ENCODE measurements at places on chromosomes 3 and 15.

DNA sequence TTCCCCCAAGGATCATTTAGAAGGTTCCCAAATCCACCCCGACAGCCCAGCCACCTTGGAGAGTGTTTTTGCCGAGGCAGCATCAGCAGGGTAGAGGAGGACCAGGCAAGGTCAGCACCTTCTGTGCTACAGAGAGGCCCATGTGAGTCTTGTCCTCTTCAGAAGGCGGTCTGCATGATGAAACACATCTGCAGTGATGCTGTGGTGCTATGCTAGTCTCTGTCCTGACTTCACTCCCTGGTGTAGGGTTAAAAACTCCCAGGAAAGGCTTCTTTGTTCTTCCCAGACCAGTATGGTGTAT, 87.9 kb downstream of the ITPR1 start:
- DNase-seq: no peak

- no peak for DNase-seq
Observed at GRCh38 chr15:58762285-58762684, 8.8 kb upstream of the MINDY2 start.

GRCh38 chr3:11260460-11260859, 11.7 kb upstream of the ATG7 start:
- no peak for DNase-seq

GRCh38 chr3:97764407-97765238, at the start of gene ARL6:
Gene ARL6, plus strand, starts transcription at chr3:97764758. Its CDS starts 3,350 bp downstream, at chr3:97768108.
- peak; percentile 84 for DNase-seq

DNA sequence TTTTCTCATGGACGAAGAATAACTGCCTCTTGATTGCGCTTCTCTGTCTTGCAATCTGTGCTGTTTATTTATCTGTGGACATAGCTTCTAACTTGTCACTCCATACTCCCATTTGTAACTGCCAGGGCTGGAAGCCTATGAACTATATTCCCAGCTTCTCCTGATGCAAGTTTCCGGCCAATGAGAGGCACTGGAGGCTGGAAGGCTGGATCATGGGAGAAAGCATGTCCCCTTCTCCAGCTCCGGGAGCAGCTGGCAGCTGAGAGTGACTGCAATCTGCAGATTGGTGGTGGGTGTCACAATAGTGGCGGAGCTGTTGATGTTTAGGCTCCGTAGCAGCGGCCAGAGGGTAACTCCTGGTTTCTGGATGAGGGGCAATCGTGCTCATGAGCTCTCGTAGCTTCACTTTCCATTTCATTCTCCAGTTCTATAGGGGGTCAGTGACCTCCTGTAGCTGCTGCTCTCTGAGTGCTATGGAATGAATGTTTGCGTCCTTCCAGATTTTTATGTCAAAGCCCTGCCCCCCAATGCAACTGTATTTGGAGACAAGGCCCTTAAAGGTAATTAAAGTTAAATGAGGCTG, 35.7 kb upstream of the PCSK6 start:
- no peak for DNase-seq

DNA sequence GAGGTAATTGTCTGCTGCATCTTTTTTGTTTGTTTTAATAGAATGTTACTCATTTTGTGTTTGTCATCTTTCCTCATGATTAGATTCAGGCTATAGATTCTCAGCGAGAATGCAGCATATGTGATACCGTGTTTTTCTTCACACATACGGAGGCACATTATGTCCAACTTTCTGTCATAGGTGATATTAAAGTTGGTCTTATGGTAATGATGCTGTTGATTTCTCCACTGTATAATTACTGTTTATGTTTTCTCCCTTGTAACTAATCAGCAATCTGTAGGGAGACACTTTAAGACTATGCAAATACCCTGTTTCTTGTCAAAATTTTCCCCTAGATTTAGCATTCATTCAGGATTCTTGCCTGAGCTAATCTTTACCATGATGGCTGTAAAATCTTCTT, 87.6 kb downstream of the CLDN1 start:
- DNase-seq: no peak

DNA sequence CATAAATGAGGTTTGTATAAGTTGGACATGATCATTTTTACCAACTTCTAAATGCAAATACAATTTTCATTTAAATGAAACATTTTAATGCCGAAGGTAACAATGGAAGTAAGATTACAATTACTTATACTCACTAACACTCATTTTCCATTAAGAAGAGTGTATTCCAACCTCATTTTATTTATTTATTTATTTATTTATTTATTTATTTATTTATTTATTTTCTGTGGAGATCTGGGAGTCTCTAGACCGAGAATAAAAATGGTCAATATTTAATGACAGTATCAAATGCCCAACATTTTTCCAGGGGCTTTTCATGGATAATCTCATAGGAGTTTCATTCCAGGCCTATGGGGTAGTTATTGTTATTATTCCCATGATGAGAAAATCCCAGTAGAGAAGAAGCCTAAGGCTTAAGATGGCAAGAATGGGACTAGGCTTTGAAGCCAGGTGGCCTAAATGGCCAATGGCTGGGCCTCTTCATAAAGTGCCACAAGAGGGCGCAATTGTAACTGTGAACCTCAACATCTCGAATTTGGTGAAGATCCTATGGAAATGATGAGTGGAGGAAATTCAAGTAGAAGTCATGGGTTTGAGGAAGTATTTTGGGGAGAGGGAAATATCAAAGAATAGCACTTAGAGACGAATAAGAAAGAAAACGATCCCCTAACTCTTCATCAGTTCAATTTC, 21.3 kb downstream of the VGLL3 start:
- no peak for DNase-seq

DNA sequence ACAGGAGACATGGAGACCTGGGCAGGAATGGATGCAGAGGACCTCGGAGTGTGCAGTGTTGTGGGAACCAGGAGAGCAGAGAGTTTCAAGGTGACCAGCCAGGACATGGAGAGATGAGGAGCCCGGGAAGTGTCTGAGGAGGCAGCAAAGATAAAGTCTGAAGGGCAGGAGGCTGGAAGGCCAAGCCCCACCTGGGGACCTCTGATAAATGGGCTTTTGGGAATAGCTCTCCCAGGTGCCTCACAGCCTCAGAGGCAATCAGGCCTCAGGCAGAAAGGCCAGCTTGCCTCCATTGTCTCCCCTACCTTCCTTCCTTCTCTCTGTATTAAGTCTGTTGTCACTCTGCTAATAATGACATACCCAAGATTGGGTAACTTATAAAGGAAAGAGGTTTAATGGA, 97.5 kb upstream of the TPM1 start:
- no peak for DNase-seq

DNA sequence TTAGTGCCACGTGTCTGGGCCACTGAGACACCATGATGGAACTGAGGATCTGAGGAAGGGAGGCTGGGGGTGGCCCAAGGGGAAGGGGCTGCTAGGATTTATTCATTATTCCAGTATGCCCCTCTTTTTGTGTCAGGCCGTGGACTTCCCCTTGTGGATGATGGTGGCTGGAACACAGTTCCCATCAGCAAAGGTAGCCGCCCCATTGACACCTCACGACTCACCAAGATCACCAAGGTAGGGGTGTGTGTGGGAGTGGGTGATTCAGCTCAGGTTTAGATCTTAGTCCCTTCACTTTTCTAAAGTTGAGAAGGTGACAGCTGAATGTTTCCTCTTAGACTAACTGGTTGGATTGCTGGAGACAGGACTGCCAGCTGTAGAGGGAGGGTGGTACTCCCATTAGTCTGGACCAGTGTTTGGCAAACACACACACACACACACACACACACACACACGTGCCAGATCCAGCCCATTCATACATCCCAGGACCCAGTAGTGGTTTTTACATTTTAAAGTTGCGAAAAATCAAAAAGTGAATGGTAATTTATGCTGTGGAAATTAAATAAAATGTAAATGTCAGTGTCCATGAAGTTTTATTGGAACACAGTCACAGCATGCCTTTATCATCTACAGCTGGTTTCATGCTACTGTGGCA, 11.4 kb downstream of the EIF4G1 start:
- no peak for DNase-seq

DNA sequence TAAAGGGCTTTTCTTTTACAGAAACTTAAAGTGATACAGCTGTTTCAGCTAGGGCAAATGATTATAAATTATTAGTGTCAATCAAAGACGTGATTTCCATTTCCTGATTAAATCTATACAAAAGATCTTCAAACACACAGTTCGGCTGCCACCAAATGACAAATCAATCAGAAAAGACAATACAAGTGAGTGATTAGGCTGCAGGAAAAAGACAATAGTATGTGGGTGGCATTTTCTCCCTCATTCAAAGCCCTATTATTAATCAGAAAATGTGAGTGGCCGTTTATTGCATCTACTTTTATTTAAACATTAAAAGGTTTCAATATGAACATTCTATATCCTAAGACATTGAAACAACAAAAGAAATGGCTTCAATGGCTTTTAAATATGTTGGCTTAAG, 895.6 kb upstream of the ROBO1 start:
- DNase-seq: no peak

GRCh38 chr3:55826731-55827496, 339.8 kb upstream of the WNT5A start:
- DNase-seq: no peak

GRCh38 chr3:150399060-150399459, 9.0 kb upstream of the TSC22D2 start:
- DNase-seq: no peak

DNA sequence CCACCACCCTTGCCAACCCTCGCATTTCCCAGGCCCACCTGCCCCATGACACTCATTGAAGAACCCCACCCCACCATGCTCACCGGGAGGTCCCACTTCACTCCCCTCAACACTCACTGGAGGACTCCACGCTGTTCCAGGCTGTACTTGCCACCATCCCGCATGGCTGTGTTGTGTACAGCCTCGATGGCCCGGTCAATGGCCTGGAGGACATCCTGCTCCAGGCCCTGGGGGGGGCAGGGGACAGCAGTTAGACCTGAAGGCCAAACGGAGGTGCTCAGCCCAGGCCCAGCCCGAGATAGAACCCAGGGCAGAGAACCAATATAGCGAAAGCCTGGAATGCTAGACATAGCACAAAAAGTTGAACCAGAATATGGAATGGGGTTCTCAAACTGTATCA, 2.9 kb downstream of the NCKIPSD start:
- no peak for DNase-seq

GRCh38 chr3:30204126-30204525, 402.3 kb upstream of the TGFBR2 start:
- DNase-seq: no peak

DNA sequence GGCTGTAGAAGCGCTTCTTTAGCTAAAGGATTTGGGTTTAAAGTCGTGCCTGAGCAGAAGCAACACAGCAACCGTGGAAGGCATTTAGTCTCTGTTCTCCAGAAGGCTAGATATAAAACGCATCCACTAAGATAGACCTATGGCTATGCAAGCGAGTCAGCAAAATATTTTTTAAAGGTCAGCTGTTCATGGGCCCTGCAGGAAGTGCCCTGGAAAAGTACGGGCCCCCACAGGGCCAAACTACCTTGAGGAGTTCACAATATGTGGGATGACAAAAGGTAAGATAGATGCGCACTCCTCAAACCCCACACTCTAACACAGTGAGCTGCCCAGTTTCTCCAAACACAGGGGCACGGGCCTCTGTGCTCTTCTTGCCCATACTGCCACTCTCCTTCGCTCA, 261.6 kb downstream of the VPS13C start:
- no peak for DNase-seq

- no peak for DNase-seq
Observed at GRCh38 chr3:195905970-195906864, 2.1 kb downstream of the TNK2 start.

DNA sequence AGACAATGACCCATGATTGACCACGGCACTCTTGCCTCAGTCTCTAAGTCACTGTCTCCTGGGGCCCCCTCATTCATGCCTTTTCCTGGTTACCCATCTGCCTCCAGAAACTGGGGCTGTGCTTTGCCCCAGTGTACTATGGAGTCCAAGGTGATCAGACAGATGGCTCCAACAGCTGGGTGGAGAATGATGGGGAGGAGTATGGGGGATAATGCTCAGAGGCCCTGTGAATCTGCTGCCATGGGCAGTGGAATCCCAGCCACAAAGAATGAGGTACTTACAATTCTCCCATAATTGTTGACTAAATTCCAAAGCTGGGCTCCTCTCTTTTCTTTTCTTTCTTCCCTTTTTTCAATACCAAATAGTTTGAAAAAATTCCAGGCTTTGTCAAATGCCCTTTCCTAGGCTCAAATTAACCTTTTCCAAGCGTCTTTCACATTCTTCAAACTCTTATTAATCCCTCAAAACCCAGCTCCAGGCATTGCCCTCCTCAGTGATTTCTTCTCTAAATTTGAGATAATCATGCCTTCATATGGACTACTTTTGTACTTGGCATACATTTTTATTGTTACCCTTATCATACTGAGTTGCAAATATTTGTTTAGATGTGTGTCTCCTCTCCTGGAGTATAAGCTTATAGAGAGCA, 148.5 kb upstream of the ICE2 start:
- no peak for DNase-seq
